Retina (tissue), 1 donor: ENCODE measurements at places on chromosomes 7 and 10.

DNA sequence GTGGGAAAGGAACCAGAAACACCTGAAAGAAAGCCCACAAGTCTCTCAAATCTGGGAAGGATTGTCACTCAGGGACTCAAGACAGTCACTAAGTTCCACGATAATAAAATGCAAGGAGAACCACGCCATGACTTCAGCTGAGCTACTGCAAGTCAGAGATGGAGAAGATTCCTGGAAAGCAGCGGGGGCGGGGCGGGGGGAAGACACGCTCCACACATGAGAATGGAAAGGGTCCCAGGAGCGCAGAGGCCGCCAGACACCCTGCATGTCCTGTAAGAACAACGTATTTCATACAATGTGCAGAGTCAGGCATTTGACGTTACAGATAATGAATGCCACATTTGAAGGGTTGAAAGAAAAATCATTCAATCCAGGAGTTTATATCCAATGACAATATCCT, 448.1 kb downstream of the PTPRN2 start:
- DNase-seq: no peak

DNA sequence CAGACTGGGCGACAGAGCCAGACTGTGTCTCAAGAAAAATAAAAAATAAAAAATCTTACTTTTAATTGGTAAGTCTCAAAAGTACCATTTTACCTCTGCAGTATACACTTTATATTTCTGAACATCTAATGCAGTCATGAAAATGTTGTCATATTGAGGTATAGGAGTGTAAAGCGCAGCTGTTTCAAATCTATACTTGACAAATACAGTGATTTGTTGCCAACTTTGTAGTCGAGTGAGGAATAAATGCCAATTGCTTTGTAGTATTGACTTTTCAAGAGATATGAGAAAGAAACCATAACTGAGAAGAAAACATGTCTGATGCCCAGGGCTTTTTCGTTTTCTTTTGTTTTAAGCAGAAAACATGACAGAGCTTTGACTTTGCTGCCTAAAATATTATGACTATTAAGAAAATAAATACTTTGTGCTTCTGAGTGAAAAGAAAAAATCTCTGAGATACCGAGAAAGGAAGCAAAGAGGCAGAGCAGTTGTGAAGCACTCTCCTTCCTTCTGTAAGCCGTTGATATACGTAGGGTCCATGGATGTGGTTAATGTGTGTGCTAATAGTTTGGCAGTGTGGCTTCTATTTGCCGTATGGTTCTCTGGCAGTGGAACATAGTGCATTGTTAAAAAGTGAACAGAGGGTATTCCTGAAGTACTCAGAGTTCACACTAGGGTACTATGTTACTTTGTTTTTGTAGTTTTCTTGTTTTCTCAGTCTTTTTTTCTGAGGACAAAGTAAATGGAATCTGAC, 38.2 kb downstream of the AVL9 start:
- DNase-seq: no peak

DNA sequence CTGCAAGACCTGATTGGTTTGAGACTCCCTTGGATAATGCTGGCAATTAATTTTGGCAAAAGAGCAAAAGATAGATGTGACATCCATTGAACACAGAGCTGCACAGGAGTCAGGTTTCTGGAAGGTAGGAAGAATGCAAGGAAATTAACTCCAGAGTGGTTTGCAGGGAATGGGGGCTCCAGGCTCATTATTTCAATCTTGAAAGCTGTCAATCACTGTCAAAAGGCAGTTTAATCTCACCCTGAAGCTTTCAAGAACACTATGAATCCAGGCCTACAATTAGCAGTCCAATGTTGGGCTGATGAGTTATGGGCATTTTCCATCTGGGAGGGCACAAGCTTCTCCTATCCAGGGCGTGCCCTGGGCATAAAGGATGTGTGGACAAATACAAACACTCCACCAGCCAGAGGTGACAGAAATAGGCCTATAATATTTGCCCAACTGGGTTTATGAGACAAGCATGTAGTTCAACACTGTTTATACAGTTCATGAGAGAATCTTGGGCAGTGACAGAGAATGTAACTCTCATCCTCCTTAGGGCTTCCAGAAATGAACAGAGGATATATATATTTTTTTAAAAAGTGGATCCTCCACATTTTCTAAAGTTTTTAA, 80.5 kb downstream of the KCNMA1 start:
- peak; percentile 91 for DNase-seq

DNA sequence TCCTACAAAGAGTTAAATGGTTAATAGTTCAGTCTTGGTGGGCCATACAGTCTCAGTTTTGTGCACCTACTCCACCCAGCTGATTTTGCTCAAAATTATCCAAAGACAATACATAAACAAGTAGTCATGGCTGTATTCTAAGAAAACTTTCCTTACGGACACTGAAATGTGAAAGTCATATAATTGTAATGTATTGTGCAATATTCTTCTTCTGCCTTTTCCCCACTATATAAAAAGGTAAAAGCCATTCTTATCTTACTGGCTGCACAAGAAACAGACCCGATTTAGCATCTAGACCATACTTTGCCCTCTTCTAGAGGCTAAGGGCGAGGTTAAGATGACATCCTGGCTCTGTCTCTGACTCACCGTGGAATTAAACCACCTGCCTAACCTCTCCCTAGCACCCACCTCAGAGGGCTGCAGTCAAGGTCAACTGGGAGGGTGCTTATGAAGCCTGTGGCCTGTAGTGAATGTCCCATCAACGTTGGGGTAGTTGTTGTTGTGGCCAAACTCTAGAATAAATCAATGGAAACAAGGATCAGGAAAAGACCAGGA, 63.8 kb upstream of the DOCK1 start:
- DNase-seq: no peak

- DNase-seq: no peak
These were observed 4.4 kb downstream of the PTTG1IP2 start for GRCh38 chr7:90473814-90474213.

DNA sequence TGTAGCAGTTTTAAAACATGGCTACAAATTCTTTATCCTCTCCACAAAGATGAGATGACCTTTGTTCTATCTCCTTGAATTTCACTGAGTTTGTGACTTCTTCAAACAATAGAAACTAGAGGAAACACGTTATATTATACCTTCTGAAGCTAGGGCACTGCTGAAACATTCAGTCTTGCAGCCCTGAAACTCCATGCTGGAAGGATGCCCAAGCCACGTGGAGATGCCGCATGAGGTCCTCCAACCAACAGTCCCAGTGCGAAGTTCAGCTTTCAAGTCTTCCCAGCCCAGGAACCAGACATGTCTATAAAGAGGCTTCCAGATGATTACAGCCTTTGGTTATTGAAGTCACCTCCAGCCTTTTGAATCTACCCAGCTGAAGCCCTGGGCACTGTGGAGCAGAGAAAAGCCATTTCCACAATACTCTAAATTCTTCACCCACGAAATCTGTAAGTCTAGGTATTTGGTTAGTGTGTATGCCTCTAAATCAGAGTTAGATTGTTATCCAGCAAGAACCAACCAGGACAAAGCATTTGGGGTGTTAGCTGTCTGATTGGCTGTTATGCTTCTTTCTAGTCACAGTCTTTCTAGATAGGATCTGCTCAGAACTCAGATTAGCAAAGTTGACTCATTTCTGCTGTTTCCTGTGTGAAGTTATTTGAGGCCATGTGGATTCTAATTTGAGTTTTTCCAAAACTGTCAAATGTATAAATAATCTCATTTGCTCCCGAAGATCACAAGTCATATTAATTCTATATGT, 186.5 kb upstream of the TMEM72 start:
- no peak for DNase-seq

- DNase-seq: no peak
These were observed 14.0 kb downstream of the AP5Z1 start for GRCh38 chr7:4789194-4790077.

- peak; percentile 53 for DNase-seq
These were observed 15.1 kb downstream of the PSAP start for GRCh38 chr10:71835671-71836595.

- DNase-seq: no peak
These were observed 157.5 kb downstream of the ADRA2A start for GRCh38 chr10:111234234-111234913.

DNA sequence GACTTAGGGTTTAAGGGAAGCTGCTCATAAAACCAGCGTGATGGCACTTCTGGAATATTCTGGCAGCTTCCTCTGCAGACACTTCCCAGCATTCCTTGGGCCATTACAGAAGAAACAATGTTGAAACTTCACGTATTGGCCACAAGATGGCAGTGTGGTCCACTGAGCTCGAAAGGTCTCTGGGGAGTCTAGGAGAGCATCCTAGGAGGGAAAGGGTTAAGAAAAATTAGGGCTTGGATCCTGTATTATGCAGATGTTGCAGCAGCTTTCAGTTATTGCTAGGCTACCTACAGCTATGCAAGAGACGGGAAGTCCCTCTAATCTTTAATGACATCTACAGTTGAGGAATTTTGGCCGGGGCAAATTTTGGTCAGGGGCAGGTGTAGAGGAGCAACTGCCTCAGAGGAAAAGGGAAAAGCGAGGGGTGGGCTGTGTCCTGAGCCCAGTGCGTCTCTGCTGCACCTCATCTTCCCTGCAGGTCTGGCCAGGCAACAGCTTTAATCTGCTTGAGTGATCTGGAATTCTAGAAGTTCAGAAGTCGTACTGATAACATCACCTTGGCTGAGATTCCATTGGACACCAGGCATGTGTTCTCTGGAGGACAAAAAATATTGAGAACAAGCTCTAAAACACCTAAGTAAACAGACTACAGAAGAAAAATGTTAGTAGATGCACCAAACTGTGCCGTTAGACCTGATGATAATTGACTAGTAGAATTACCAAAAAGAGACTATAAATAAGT, 220.8 kb upstream of the PRSS58 start:
- DNase-seq: peak; percentile 29

DNA sequence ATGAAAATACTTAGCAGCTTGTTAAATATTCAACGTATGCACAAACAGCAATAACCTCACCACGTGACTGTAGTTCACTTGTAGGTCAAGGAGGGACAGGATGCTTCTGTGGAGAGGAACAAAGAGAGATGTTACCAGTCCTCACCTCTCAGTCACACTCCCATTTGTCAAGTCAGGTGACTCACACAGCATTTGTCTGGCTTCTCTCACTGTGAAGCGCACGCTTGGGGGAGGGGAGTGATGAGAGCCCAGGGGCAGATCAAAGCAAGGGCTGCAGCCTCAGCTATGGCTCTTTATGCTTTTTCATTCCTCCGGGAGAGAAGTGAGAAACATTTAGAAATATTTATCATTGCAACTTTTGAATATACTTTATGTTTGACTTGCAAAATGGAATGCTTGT, 2.9 kb upstream of the RBM20 start:
- DNase-seq: no peak

- DNase-seq: no peak
These were observed 25.8 kb upstream of the IMMP2L start for GRCh38 chr7:111588065-111588433.

DNA sequence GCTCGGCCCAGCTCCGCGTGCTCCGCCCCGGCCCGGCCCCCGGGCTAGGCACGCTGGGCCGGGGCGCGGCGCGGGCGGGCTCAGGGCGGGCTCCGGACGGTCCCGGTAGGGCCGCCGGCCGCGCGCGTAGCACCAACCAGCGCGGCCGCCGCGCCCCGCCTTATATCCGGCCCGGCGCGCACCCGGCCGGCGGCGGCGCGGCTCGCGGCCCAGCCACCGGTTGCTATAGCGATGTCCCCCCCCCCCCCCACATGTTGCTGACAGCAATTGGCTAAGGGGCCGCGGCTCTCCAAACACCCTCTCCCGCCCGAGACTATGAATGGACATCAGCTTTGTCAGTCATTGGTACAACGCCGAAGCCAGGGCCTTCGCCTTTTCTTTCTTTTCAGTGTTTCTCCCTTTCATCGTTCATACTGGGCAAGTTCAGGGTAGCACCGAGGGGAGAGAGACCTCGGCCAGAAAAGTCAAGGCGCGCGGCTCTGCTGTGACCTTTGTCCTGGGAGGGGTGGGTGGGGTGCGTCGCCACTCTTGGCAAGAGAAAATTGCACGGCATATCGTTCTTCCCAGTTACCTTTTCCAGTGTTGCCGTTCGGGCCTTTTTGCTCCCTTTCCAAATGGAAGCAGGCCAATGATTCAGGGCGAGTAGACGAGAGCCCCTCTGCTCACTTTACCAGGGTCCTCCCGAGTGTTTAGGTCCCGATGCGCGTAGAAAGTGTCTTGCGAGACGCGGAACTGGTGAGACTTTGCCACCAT, 354.2 kb downstream of the DNAJB6 start:
- peak; percentile 78 for DNase-seq

- DNase-seq: peak; percentile 26
These were observed 25.9 kb downstream of the SFXN4 start for GRCh38 chr10:119139464-119140067.

DNA sequence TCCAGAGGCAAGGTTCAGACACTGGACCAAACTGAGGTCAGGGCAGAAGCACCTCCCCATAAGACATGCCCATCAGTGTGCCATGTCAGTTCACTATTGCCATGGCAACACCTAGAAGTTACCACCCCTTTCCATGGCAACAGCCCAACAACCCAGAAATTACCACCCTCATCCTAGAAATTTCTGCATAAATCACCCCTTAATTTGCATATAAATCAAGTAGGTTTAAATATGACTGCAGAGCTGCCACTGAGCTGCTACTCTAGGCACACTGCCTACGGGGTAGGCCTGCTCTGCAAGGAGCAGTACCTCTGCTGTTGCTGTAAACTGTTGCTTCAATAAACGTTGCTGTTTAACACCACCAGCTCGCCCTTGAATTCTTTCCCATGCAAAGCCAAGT, 12.7 kb downstream of the STEAP2 start:
- no peak for DNase-seq

GRCh38 chr10:88226071-88226659, 357.0 kb downstream of the RNLS start:
- no peak for DNase-seq

DNA sequence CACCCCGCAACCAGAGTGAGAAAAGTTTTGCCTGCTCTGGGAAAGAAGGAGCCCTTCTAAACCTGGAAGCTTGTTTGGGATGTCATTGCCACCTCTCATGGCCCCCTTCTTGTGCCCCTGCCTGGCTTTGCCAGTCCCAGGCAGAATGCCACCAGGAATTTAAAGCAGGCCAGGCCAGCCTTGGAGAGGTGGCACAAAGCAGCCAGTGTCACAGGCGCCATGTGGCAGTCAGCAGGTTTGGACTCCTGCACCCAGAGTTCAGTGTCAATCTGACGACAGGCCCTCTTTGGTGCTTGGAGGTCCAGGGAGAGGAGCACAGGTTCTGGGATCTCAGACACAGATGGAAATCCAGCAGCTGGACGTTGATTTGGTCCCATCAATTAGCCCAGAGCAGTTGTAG, 12.7 kb downstream of the HK1 start:
- DNase-seq: no peak

DNA sequence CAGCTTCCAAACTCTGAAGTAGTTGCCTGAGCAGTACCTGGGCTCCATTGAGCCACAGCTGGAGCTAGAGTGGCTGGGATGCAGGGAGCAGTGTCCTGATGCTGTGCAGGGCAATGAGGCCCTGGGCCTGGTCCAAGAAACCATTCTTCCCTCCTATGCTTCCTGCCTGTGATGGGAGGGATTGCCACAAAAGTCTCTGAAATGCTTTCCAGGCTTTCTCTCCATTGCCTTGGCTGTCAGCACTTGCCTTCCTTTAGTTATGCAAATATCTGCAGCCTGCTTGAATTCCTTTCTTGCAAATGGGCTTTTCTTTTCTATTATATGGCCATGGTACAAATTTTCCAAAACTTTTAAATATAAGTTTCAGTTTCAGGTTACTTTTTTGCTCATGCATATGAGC, 972.2 kb upstream of the MBL2 start:
- no peak for DNase-seq

- no peak for DNase-seq
These were observed 86.6 kb downstream of the AHCYL2 start for GRCh38 chr7:129311429-129311828.

GRCh38 chr10:122234416-122234815, 36.7 kb upstream of the BTBD16 start:
- DNase-seq: no peak
